ENCODE measurements at places on chromosomes 5 and 9.

GRCh38 chr9:115912086-115912485 is 241.5 kb upstream of the PAPPA start:
- no peak for DNase-seq

- DNase-seq = no peak
These were observed 29.6 kb downstream of the C5orf58 start for GRCh38 chr5:170262061-170263045.

DNA sequence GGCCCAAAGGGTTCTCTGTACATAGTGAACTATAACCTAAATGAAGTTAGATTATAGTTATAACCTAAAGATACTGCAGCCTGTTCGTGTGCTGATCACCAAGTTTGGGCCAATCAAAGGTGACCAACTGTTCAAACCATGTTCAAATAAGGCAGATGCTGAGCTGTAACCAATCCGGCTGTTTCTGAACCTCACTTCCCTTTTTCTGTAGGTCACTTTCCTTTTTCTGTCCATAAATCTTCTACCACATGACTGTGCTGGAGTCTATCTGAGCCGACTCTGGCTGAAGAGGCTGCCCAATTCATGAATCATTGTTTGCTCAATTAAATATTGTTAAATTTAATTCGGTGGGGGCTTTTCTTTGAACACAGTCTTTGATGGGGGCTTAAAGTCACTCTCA is 1920.2 kb downstream of the MAT2B start:
- DNase-seq = no peak

GRCh38 chr5:72599519-72600370 is 92.5 kb upstream of the ZNF366 start:
- no peak for DNase-seq

- no peak for DNase-seq
These were observed 92.2 kb downstream of the MRPL36 start for GRCh38 chr5:1707467-1707866.

DNA sequence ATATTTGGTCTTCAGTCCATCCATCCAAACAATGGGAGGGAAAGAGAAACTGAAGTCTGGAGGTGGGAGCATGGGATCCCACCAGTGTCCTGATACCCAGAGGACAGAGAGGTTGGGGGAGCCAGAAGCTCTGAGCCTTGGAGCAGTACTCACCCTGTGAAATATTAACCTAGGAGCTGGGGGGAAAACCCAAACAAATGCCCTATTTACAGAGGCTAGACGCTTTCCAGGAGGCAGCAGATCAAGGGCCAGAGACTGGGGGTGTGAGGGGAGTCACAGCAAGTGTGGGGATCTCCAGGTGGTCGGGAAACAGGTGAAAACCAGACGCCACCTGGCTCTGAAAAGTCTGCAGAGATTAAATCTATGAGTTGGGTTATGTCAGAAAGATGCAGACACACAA is 6.2 kb downstream of the ZER1 start:
- DNase-seq = no peak

GRCh38 chr5:80125962-80126480 is 90.9 kb downstream of the THBS4 start:
- DNase-seq = no peak

GRCh38 chr5:124433170-124433569 is 313.3 kb downstream of the ZNF608 start:
- DNase-seq = no peak

GRCh38 chr5:161311146-161311708 is 235.3 kb downstream of the GABRB2 start:
- DNase-seq = no peak

DNA sequence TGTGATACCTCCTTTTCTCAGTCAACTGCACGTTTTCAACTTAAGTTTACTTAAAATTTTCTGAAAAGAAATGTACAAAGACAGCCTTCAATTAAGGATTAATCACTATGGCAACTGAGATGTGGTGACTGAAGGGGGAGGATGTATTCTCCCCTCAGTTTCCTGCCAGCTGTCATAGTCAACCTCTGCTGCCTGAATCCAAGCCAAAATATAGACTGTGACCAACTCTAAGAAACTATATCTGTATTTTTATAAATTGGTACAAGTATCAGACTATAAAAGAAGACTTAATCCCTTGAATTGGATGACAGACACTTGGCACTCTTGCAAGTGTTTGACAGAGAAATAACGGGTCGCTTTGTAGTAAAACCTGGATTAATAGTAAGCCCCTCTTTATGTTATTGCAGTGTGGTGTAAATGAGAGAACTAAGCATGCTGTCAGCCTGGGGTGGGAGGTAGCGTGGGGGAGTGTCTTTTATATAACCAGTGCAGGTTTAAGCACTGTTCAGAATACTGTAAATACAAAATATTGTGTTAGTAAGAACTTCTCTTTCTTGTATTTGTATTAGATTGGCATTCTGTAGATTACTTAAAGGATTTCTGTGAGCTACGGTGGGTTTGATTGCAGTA is 106.4 kb downstream of the ERCC6L2 start:
- DNase-seq = no peak

GRCh38 chr9:16205455-16205854 is 652.6 kb downstream of the CCDC171 start:
- no peak for DNase-seq

GRCh38 chr9:98295824-98296223 is 40.4 kb upstream of the TBC1D2 start:
- DNase-seq = no peak

- DNase-seq = no peak
These were observed 359.6 kb upstream of the SMC2 start for GRCh38 chr9:103734471-103734870.

DNA sequence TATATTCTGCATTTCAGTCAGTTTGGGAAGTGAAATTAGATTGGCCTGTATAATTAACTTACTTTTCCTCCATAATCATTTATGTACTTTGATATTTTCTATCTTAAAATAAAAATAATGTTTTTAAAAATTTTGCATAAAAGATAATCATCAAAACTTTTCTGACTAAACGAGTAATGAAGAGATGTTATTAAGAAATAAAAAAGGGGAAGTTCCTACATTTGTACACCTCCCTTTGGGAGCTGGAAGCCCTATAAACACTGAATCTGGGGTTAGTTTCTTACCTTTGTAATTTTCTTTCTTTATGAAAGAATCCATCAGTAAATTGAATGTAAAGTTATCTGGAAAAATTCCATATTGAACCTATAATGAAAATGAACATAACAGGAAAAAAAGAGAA is 86.2 kb downstream of the MRPS27 start:
- DNase-seq = no peak

DNA sequence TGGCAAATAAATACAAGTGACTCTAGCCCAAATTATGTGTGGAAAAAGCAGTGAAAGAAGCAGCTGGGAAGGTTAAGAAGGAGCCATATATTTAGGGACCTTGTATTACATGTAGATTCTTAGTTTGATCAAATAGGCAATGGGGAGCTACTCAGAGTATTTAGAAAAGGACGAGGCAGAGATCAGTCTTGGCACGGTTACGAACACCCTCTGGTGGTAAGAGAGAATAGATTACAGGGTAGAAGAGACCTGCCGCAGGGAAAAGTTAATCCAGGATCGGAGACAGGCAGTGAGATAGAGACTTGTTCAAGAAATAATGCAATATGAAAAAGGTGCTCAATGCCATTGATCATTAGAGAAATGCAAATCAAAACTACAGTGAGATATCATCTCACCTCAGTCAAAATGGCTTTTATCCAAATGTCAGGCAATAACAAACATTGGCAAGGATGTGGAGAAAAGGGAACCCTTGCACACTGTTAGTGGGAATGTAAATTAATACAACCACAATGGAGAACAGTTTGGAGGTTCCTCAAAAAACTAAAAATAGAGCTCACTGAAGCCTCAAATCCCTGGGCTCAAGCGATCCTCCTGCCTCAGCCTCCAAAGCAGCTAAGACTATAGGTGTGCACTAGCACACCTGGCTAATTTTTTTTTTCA is 12.0 kb downstream of the INIP start:
- no peak for DNase-seq

DNA sequence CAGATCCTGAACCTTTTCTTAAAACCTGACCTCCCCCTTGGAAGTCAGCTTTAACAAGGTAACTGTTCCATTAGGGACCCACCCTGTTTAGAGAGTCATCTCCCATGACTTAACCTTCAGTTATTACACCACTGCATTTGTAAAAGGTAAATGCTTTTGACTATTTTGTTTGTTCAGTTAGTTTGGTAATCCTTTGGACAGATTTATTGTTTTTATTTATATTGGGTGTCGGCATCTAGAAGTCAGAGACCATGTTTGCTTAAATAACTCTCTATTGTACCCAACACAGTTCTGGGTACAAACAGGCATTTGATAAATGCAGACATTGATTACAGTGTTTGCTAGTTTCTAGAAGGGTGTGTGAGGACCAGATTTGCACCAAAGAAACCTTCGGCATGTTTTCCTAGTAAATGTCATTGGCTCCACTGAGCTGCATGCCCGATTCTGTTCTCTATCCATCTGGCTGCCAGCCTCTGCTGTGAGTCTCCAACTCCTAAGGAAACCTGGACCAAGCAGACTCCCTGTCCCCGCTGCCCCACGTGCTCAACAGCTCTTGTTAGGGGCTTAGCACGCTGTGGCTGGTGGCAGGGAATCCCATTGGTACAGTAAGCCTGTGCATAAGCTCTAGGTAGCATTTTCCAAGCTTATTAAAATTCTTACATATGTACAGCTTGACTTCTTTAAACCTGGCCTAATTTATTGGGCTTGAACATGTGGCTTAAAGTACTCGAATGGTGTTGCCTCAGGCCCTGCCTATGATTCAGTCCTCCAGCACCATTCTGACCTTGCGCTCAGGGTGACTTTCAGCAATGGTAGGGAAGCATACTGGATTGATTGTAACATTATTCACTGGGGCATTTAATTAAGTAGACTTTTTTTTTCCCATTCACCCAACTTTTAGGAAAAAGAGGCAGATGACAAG is 6.6 kb downstream of the PCBD2 start:
- no peak for DNase-seq

DNA sequence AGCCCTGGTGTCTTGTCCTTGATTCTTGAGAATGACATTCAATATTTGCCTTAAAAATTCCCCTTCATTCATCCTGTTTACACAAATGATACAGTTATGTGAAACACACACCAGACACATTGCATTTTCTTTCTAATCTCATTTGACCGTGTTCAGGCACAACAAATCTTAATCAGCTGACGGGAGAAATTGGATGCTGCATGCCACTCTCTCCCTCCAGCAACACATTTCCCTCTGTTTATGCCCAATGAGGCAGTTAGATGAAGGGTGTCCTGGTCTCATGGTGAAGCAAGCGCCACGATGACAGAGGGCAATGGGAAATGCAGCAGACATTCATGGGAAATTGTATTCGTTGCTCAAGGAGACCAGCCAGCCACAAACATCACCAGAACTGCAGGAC is 3.2 kb upstream of the FGF1 start:
- no peak for DNase-seq

GRCh38 chr5:5069851-5070250 is 70.3 kb upstream of the ADAMTS16 start:
- DNase-seq = no peak

DNA sequence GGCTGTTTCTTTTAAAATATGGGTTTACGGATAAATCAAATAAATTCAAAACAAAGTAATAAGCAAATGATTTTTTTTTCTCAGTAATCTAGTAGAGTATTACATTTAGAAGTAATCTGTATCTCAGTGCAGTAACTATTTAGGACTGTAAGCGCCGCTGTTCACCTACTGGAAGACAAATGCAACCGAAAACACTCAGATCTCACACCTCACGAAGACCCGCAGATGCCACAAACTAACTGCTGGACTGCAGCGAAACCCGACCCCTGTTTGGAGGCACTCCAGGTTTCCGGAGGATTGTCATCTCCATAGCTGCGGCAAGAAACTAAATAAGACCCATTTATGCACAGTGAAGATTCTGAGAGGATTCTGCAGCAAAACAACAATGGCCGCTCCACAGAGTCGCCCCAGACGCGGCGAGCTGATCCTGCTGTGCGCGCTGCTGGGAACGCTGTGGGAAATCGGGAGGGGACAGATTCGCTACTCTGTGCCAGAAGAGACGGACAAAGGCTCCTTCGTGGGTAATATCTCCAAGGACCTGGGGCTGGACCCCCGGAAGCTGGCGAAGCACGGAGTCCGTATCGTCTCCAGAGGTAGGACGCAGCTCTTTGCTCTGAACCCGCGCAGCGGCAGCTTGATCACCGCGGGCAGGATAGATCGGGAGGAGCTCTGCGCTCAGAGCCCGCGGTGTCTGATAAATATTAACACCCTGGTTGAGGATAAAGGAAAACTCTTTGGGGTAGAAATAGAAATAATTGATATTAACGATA is at the start of gene PCDHGA8:
TSS of gene PCDHGA8 (plus strand) at position 205 of the 770 bp plus-strand sequence. CDS start at position 386, 181 bp downstream.
- no peak for DNase-seq

DNA sequence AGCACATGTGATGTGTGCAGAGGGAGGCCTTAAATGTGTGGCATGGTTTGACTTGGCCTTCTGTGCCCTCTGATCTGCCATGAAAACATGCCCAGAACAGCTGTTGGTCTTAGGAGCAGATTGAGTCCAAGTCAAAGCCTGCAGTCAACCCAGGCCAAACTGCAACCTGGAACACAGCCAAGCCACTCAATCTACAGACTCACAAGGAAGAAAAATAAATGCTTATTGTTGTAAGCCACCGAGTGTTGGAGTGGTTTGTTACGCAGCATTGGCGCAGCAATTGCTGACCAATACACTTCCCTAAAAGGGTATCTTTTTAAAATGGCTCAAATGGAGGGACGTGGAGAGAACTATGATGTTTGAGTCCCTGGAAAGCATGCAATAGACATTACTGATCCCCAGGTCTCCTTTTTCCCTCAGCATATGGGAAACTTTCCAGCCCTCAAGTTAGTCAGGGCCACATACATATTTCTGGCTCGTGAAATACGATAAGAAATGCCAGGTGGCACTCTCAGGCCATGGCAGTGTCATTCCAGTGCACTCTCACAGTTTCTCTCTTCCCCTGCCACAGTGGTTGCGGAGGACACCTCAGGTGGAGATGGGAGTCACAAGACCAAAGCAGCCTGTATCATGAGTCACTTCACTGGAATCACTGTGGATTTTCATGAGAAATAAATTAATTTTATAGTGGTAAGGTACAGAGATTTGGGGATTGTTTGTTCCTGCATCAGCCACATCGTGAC is 168.0 kb upstream of the ZNF618 start:
- no peak for DNase-seq

DNA sequence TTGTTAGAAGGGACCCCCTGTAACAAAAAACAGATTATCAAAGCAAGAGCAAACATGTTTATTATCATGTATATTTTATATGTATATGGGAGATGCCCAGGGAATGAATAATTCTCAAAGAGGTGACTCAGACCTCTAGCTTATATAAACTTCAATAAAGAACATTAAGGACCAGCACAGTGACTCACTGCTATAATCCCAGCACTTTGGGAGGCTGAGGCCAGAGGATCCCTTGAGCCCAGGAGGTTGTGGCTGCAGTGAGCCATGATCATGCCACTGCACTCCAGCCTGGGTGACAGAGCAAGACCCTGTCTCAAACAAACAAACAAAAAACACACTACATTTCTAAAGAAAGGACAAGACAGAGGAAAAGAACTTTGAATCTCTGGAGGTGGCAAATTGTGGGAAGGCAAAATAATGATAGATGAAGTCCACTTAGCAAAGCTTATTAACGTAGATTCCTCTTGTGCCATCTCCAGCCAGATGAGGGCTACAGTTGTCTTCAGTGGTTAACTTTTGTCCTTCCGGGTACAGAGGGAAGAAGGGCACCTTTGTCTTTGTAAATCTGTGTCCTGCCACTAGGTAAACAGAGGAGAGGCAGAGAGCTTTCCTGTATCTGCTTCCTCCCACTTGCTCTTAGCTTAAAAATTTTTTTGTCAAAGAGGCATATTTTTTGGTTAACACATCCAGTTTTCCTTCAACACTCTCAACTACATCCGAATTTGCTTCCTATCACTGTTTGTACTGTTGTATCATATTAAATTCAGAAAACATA is 7.5 kb upstream of the RFK start:
- no peak for DNase-seq

Measured in activated naive CD4-positive, alpha-beta T cell (primary cell).